ENCODE measurements at places on chromosomes 7 and 10.

- no peak for DNase-seq
Observed at GRCh38 chr10:109964318-109964717, 41.0 kb upstream of the XPNPEP1 start.

DNA sequence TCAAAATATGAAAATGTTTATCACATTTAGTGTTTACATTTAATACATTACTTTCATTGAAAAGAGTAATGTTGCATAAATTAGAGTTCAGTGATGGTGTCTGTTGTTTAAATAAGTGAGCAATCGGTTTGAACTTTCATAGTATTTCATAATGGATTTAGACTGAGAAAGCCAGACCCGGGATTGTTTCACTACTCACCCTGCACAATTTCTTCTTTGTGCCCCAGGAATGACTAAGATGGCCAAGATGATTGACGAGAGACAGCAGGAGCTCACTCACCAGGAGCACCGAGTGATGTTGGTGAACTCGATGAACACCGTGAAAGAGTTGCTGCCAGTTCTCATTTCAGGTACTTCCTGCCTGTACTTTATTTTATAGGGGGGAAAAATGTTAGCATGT is 74.6 kb downstream of the VCL start:
- no peak for DNase-seq

DNA sequence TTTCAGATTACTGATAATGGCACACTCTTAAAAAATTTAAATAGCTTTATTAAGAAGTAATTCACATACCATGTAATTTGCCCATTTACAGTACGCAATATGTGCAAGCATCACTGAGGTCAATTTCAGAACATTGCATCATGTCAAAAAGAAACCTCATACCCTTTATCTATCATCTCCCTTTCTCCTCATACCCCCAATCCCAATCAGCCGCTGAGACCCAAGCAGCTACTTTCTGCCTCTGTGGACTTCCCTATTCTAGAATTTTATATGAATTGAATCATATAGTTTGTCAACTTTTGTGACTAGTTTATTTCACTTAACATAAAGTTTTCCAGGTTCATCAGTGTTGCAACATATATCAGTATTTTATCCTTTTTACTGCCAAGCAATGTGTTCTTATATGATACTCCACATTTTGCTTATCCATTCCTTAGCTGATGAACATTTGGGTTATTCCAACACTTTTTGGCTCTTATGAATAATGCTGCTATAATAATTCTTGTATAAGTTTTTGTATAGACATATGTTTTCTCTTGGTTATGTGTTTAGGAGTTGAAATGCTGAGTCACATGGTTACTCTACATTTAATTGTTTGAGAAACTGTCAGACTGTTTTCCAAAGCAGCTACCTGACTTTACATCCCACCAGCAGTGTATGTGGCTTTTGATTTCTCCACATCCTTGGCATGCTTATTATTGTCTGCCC is 26.9 kb upstream of the TPK1 start:
- no peak for DNase-seq

DNA sequence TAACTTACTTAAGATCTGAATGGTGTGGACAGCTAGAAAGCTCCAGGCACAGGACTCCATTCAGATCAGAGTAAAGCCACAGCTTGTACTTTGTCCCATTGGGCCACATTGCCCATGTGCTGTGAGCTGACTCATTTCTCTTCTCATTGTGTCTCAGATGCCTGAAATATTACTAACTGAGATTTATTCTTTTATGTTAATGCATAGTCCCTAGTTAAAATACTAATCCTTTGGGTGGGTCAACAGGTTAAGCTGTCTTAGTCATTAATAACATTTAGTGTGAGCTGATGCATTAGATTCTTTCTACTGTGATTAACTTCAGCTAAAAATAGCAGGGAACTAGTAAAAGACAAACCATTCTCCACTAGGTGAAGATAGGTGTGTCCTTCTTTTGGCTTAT is 104.7 kb upstream of the ARMC3 start:
- DNase-seq = no peak

DNA sequence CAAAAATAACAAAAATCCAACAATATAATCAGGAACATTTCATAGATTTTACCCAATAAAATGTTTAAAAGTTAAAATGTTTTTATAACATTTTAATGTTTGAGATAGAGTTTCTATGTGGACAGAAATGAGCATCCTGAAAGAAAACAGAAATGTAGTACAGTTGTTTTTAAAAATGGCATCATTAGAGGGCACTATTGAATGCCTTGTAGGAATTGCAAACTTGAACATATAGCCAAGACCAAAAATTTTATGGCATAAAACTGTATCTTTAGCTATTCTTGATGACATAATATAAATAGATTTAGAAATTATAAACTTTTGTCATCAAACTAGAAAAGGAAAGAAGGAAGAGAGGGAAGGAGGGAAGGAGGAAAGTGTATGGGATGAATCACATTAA is 1372.7 kb downstream of the GATA3 start:
- DNase-seq = no peak

DNA sequence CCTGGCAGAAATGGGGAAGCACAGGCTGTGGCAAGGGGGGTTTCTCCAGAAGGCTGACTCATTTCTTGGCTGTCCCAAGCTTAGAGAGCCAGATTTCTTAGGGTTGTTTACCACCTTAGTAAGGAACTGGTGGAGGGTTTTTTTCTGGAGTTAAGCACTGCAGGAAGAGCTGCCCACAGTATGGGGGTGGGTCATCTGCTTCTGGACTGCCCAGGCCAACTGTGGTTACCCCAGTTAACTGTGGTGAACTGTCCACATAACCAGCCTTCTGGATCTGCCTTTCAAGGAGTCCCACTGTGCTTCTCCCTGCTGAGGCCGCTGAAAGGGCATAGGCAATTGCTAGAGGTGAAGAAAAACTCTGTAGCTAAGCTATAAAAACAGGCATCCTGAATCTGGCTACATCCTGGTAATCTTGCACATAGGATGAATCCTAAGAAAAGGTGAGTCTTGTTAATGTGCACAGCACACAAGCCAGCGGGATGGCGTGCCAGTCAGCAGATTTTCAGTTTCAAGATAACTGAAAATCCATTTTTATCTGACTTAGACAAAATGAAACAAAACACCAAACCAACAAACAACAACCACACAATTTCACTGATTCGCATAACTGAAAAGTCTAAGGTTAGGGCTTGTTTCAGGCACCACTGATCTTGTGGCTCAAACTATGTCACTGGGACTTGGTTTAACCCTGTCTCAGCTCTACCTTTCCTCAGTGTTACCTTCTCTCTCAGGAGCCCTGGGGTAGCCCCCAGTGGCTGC is 21.6 kb upstream of the TSPAN33 start:
- DNase-seq = no peak

GRCh38 chr10:79206300-79207095 is 137.7 kb downstream of the ZMIZ1 start:
- no peak for DNase-seq

DNA sequence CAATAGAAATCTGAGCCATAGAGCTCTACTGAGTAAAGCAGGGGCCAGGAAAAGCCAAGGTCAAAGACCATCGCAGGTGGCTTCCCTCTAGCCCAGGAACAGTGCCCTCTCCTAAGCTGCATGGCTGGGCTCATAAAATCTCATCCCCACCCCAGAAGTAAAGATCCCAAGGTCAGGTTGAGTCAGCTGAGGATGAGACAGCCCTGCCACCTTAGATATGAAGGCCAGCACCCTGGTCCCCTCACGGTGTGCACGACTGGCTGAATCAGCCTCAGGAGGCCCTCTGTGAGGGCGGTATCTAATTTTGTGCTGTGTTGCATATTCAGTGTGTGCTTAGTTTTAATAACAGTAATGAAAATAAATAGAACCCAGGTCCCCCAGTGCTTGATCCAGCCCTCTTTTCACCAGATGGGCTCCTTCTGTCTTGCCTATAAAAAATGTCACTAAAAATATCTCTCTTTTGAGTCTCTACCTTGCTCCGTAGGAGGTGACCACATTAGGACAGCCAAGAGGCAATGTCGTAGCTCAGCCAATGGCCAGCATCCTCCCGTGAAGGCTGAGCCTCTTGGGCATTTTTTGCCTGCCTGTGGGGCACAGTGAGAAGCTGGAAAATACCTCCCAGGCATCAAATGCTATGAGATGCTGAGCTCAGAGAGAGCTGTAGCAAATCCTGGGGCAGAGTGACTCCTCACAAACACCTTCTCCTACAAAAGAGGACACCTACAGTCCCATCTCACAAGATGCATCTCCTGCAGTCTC is 424.0 kb downstream of the PLXNA4 start:
- DNase-seq = no peak

DNA sequence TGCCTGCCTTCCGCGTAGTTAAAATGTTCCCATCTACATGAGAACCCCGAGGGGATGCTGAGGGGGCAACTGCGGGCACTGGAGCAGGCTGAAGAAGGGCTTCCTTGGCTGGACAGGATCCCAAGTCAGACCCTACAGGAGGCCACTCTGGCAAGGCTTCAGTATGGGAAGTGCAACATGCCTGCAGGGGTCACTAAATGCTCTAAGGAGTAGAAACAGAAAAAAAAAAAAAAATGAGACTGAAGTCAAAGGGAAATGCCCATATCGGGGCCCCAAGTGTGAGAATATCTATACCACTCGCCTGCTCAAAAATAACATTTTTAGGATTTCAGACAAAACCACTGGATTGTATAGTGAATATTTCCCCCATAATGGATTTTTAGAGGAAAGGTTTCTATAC is 33.5 kb downstream of the FAM204A start:
- DNase-seq = no peak

DNA sequence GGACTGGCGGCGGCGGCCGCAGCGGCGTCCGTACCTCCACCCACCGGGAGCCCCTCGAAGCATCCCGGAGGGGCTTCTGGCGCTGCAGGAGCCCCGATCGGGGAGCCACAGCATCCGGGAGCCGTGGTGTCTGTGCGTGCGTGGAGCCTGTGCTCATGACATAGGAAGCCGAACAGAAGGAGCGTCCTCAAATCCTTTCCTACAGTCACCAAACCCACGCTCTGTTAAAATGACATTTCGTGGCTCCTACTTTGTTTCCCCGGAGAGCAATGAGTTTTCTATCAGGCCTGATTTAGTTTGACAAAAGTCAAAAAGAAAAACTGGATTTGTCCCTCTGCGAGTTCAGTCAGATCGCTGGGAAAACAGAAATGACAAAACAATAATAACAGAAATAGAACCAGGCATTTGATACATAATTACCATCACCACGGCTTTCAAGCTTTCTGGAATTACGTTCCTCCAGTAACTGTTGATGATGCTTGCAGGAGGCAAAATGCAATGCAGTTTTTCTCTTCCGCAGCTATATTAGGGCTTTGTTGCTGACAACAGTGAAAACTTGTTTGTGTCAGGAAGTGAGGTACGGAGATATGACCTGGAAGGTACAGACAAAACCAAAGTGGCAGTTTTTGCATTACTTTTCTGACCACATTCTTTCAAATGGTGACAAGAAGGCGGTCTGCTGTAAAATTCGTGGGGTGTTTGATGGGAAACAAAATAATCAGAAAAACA is 219.3 kb upstream of the MKLN1 start:
- no peak for DNase-seq

GRCh38 chr7:4814433-4814832 is 39.0 kb downstream of the AP5Z1 start:
- no peak for DNase-seq

DNA sequence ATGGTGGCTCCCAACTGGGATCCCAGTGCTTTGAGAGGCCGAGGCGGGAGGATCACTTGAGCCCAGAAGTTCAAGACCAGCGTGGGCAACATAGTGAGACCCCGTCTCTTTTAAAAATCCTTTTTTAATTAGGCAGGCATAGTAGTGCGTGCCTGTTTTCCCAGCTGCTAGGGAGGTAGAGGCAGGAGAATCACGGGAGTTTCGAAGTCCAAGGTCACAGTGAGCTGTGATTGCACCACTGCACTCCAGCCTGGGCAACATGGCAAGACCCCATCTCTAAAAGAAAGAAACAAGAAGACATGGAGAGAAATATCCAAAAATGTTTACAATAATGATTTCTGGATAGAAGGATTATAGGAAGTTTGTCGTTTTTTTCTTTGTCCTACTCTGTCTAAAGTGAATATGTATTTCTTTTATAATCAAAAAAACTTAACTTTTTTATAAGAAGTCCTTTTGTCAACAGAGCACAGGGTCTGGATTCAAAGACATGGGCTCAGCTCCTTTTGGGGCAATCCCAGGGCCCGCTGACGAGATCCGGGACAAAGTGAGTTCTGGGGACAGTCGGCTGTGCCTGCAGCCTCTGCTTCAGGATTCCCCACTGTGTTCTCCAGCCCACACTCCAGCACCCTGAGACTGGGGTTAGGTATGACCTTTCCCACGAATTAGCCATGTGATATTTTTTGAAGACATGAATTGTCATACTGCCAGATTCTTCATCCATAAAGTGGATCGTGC is 45.6 kb downstream of the PDGFA start:
- no peak for DNase-seq

- DNase-seq = no peak
Observed at GRCh38 chr7:70000737-70001348, 402.6 kb downstream of the AUTS2 start.

- no peak for DNase-seq
Observed at GRCh38 chr7:45061806-45062425, 26.9 kb downstream of the NACAD start.

GRCh38 chr7:12777257-12777656 is 89.8 kb downstream of the ARL4A start:
- DNase-seq = no peak

GRCh38 chr10:96044736-96045135 is 1.4 kb downstream of the CCNJ start:
- DNase-seq = no peak

GRCh38 chr10:95211606-95212279 is 17.7 kb downstream of the ACSM6 start:
- DNase-seq = no peak

DNA sequence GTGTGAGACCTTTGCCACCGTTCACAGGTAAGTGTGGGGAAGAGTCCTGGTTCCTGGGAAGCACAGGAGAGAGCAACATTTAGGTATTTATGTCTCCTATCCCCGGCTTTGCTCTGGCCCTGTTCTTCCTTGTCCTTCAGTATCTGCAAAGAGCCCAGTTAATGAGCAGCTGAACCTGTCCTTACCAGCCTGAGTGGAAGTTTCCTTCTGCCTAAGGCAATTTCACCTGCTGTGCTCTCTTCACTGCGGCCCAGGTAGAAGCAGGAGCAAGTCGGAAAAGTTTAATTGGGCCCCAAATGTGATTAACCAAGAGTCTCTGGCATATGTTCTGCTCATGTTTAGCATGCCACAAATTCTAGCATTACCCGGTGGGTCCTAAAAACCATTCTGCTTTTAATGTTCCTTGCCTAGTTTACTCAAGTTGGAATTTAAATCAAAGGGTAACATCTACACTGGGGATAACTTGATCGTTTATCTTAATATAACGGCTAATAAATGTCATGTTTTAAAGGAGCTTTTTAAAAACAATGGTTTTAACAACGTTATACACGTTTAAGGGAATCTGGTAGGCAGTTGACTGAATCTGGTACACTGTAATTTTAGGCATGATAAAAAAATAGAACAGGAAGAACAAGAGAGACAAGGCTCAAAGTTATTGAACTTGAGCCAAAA is 817.1 kb downstream of the TYW1 start:
- DNase-seq = no peak

All from right forelimb (tissue), 1 donor.